ENCODE measurements at places on chromosomes 2 and 18.

- peak; percentile 53 for DNase-seq
Measured at GRCh38 chr2:178306352-178307073, 112.2 kb downstream of the OSBPL6 start.

GRCh38 chr18:46903406-46903805 is 13.9 kb downstream of the PIAS2 start:
- no peak for DNase-seq

GRCh38 chr18:80147418-80148325 is 38.6 kb downstream of the ADNP2 start:
- DNase-seq = peak; percentile 33

DNA sequence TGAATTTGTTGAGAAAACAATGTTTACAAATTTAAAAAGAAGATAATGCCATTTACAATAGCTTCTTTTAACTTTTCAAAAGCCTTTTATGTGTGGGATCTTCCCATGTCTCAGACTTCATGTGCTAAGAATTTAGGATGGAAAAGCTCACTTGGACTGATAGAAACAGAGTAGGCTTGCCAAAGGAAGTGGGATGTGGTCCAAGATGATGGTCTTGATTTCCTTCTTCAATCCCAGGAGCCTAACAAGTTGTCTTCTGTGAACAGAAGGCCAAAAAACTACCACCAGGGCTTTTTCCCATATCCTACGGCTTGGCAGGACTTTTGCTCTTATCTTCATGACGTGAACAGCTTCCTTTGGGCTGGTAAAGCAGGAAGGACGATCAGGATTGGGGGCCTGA is 9.5 kb downstream of the CXCR4 start:
- no peak for DNase-seq

GRCh38 chr2:134372141-134372540 is 118.3 kb downstream of the MGAT5 start:
- no peak for DNase-seq

DNA sequence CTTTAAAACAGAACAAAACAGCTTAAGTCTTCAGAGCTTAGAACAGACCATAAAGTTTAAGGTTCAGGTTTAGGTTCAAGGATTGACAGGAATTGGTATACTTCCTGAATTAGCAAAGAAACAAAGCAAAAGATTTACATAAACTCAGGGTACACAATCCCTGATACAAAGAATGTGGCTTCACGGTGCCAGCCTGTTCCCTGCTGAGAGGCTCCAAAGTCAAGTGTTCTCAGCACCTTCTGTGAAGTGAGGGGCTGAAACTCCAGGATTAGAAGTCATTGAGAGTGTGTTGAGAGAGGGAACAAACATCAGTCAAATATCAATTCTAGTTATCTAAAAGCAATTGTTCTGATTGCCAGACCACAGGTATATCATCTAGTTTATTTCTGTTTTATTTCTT is 35.7 kb downstream of the DYNAP start:
- no peak for DNase-seq

DNA sequence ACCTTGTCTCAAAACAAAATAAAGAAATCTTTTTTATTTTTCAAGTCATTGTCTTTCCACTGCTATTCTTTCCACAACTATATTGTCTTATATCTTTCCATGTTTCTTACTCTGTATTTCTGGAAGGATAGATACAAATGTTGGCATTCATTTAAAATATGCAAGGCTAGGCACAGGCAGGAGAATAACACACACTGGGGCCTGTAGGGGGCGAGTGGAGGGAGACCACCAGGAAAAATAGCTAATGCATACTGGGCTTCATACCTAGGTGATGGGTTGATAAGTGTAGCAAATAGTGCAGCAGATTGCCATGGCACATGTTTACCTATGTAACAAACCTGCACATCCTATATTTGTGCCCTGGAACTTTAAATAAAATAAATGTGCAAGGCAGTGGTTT is 9.6 kb downstream of the MRPL30 start:
- no peak for DNase-seq

DNA sequence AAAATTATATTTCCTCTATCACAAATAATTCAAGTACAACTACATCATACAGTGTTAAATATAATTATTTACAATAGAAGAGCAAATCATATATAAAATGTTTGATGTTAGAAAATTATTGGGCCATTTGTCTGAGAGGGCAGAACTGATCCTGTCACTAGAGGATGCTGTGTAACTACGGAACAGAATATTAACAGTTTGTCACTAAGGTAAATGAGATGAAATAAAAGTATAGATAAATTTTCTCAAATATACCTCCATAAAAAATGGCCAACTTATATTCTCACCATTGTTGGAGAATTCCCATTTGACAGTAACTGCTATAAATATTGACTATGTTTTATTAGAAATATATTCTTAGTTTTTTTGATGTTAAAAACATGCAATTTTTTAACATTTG is 1067.4 kb upstream of the DDX18 start:
- DNase-seq = no peak

- no peak for DNase-seq
Measured at GRCh38 chr2:1011985-1012384, 61.3 kb downstream of the SNTG2 start.

GRCh38 chr18:35619941-35620340 is 38.4 kb downstream of the GALNT1 start:
- no peak for DNase-seq

- DNase-seq = no peak
Measured at GRCh38 chr2:217215877-217216276, 356.0 kb upstream of the TNP1 start.

- DNase-seq = no peak
Measured at GRCh38 chr2:46970334-46971288, 55.0 kb upstream of the MCFD2 start.

GRCh38 chr2:419687-420317 is 131.9 kb upstream of the ALKAL2 start:
- no peak for DNase-seq

- no peak for DNase-seq
Measured at GRCh38 chr2:175880-176820, 87.7 kb downstream of the SH3YL1 start.

DNA sequence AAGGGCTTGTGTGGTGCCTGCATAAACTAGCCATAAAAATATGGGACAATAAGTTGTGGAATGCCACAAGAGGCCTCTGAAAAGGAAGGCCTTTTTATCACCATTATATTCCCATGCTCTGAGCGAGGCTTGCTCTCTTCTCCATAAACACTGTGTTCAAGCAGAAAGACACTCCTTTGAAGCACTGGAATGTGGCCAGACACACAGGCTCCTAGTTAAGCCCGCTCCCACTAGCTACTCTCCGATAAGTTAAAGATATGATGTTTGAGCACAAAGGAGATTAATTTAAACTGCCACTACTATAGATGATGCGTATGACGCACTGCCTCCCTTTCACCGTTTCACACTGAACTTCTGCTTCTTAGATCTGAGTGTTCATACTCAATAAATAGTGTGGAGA is 188.7 kb upstream of the TWIST2 start:
- DNase-seq = no peak
